Stimulated activated naive CD8-positive, alpha-beta T cell treated with anti-CD3 and anti-CD28 coated beads, Interleukin-15, Interleukin-2, amounts not matched to agents 100 U/mL and 50 U/mL, for 24 hours (primary cell): ENCODE measurements at places on chromosomes 4 and X.

GRCh38 chr4:141158219-141158618, 24.9 kb upstream of the RNF150 start:
- no peak for DNase-seq

GRCh38 chr4:51851090-51851936, 8.4 kb downstream of the DCUN1D4 start:
- DNase-seq, result no peak

DNA sequence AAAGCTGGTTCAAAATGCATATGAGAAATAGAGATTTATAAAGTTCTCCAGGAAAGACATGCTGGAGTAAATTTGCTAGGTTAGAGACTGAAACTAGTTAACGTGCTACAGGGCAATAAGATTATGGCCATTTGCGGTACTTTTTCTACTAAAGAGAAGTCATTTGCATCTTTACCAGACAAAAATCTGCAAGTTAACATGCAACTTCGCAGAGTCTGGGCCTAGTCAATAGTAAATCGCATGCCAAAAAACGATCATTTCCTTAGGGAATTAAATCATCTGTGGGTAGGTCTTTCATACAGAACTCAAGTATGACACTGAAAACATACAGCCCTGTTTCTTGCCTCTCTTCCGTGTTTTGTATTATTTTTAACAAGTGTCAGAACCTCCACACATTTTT, 32.8 kb upstream of the REST start:
- no peak for DNase-seq

- no peak for DNase-seq
These were observed 125.1 kb downstream of the MAML3 start for GRCh38 chr4:140028676-140029517.

DNA sequence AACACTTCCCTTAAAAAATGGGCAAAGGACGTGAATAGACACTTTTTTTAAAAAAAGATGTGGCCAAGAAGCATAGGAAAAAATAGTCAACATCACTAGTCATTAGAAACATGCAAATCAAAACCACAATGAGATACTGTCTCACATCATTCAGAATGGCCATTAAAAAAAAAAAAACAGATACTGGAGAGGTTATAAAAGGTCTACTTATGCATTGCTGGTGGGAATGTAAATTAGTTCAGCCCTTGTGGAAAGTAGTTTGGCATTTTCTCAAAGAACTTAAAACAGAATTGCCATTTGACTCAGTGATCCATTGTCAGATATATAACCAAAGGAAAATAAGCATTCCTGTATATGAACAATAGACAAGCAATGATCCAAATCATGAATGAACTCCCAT, 352.8 kb upstream of the EPHA5 start:
- no peak for DNase-seq

DNA sequence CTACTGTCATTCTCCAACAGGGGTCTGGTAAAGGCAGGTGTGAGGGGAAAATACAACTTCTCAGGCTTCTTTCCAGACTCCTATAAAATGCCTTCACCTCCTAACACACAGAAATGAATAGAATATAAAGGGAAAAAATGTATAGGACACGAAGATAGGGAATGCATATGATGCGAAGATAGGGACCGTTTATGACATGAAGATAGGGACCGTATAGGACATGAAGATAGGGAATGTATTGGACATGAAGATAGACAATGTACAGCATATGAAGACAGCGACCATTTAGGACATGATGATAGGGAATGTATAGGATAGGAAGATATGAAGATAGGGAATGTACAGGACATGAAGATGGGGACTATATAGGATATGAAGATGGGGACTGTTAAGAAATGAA, 10.5 kb downstream of the IRF2 start:
- no peak for DNase-seq

DNA sequence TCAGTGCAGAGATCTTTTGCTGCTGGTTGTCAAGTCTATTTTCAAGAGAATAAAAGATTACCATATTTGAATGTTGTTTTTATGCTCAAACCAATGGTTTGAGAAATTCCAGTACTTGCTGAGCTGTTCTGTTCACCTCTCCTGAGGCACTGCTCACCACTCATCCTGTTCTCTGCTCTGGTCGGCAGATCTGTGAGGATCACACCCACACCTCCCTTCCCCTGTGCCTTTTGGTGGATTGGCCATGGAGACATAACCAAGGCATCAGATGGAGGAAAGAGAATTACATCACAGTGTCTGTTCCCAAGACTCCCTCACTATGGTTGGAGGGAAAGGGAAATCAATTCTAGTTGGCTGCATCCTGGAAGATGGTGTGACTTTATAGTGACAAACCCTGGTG, 391.6 kb downstream of the ARHGAP24 start:
- DNase-seq, result no peak

- no peak for DNase-seq
These were observed 492.8 kb upstream of the NR3C2 start for GRCh38 chr4:148934926-148935578.

- DNase-seq, result no peak
These were observed 168.0 kb downstream of the GALNTL6 start for GRCh38 chr4:171981185-171981584.

DNA sequence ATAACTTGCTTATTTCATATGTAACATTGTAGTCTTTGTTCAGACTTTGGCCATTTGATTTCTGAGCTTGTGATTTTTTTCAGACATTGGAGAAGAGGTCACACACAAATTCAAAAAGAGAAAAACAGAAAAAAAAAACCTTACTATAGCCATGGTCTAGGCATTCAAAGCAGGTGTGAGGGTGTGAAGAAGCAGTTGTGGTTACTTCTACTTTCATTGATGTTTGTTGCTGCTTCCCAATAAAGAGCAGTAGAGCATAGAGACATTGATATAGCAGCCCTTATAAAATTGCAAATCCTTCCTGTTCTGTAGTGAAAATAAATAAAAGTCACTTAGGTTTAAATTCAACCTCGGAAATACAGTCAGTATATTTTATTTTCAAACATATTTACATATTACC, 671.6 kb downstream of the GRXCR1 start:
- DNase-seq, result no peak

GRCh38 chrX:46959985-46960700, 47.9 kb downstream of the JADE3 start:
- no peak for DNase-seq

GRCh38 chrX:124085063-124085462, 123.6 kb downstream of the STAG2 start:
- DNase-seq, result no peak

- no peak for DNase-seq
These were observed 98.4 kb downstream of the ZNF827 start for GRCh38 chr4:145840162-145840768.

DNA sequence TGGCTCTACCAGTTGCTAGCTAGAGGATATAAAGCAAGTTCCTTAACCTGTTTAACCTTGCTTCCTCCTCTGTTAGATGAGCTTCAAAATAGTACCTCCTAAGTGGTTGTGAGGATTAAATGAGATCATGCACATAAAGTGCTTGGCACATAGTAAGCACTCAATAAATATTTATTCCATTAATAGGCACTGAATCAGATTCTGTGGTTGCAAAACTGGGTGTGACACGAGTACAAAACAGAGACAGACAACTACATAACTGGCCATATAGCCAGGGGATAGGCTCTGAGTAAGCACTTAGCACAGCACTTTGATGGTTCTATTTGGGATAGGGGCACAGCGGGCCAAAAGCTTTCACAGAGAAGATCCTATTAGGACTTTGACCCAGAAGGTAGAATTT, 150.3 kb downstream of the RELL1 start:
- no peak for DNase-seq

- no peak for DNase-seq
These were observed 5.3 kb downstream of the PRRG3 start for GRCh38 chrX:151700581-151700980.

DNA sequence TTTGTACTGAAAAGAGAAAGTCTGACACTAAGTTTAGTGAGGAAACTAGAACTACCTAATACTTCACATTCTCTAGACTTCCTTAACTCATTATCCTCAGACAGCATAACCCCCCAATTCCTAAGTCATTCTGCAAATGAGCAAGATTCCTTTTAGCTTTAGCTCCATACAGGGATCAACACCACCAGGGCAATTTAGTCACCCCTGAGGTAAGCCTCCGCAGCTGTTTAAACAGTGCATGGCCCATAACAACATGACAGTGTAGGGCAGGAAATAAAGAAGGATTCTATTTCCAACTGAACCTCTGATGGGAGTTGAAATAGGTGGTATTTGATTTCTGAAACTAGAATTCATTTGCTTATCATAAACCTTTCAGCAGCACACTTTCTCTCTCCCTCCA, 112.8 kb upstream of the DKK2 start:
- DNase-seq, result no peak

GRCh38 chr4:180057299-180057721, 2185.9 kb upstream of the TENM3 start:
- no peak for DNase-seq

GRCh38 chr4:186764457-186764856, 40.8 kb upstream of the FAT1 start:
- DNase-seq, result no peak

DNA sequence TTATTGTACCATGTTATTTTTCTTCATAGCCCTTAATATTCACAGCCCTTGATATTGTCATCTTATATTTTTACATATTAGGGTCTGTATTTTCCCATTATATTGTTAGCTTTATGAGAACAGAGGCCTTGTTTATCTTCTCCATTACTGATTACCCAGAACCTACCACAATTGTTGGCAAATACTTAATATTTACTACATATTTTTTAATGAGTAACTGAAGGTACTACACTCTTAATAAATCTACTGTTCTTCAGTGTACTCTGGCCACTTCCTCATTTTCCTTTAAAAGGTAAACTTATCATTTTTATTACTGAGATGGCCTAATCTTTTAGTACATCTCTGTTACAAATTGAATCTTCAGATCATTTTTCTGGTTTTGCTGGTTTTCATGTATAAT, 133.5 kb downstream of the COL4A5 start:
- DNase-seq, result no peak

- no peak for DNase-seq
These were observed 57.7 kb upstream of the SLC7A11 start for GRCh38 chr4:138299881-138300280.

- DNase-seq, result no peak
These were observed 91.1 kb upstream of the ANKRD50 start for GRCh38 chr4:124803641-124804040.

DNA sequence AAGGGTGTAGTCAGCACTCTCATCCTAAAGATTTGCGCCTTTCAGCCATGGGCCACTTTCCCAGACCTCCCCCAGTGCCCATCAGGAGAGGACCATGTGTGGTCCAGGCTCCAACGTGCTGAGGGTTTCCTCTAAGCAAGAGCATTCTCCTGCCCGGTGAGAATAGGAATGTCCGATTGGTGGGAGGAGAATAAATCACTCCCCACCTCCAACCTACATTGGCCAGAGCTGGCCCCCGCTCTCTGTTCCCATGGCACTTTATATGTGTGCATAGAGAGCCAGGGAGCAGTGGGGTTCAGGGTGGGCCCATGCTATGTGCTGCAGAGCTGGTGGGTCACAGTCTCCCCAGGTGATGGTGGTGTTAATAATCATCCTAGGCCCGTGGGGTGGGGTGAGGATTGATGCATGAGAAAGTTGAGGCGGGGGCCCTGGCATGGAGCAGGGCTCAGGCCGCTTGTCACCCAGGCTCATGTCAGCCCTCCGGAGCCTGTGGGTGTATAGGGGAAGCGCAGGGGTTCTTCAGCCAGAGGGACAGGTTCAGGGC, 6.8 kb upstream of the SORCS2 start:
- no peak for DNase-seq

GRCh38 chr4:186240848-186241491, 13.7 kb downstream of the KLKB1 start:
- DNase-seq, result no peak

GRCh38 chr4:26194764-26195163, 126.0 kb upstream of the RBPJ start:
- DNase-seq, result no peak

- no peak for DNase-seq
These were observed 56.4 kb downstream of the EGF start for GRCh38 chr4:109969087-109969486.

GRCh38 chrX:53262918-53263394, 18.4 kb downstream of the IQSEC2 start:
- peak; percentile 34 for DNase-seq

DNA sequence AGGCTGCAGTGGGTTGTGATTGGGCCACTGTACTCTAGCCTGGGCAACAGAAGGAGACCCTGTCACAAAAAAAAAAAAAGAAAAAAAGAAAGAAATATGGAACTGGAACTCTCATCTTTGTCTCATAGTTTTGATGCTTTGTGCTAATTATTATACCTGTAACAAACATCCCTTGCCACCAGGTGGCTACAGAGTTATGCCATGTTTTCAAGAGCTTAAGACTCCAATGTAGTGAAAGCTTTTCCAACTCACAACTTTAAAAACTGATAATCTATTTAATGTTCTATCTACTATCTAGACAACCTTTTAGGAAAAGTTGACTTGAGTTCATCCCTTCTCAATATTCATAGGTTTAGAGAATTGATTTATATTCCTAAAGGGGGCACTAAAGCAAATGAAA, 42.4 kb downstream of the HTR2C start:
- no peak for DNase-seq

DNA sequence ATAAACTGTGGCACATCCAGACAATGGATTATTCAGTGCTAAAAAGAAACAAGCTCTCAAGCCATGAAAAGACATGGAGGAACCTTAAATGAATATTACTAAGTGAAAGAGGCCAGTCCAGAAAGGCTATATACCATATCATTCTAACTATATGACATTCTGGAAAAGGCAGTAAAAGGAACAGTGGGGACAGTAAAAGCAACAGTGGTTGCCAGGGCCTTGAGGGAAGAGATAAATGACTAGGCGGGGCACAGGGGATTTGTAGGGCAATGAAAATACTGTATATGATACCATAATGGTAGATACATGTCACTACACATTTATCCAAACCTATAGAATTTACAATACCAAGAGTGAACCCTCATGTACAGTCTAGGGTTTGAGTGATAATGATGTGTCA, 115.3 kb downstream of the ATP8A1 start:
- DNase-seq, result no peak

- no peak for DNase-seq
These were observed 252.5 kb upstream of the PGRMC2 start for GRCh38 chr4:128540122-128540521.

DNA sequence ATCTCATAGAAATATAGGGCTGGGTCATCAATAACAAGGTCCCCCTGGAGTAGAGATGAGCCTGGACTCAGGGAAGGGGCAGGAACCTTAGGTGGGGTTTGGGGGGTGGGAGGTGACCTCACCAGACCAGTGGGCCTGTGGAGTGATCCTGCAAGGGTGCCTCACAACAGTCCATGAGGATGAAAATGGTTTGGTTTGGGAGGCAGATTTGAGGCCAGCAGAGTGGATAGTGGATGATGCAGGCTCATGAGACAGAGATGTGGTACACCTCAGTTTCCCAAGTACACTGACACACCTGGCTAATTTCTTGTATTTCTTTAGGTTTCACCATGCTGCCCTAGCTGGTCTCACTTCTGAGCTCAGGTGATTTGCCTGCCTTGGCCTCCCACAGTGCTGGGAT, 18.1 kb upstream of the TRIM60 start:
- no peak for DNase-seq

DNA sequence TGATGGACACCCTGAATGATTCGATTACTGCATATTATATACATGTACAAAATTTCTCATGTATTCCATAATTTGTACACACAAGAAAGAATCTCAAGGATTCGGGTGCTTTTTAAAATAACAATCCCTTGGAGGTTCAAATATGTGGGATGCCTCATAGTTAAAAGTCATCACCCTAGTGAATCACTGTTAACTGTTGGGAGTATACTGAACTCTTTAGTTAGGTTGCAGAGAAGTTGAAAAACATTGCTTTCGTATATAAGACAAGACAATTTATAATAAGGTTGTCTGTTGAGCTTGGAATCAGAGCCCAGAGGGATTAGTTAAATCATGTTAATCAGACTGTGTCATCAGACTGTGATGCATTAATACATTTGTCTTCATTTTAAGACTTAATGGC, 15.6 kb downstream of the DCK start:
- no peak for DNase-seq
